ENCODE measurements at places on chromosomes 7 and 10.

DNA sequence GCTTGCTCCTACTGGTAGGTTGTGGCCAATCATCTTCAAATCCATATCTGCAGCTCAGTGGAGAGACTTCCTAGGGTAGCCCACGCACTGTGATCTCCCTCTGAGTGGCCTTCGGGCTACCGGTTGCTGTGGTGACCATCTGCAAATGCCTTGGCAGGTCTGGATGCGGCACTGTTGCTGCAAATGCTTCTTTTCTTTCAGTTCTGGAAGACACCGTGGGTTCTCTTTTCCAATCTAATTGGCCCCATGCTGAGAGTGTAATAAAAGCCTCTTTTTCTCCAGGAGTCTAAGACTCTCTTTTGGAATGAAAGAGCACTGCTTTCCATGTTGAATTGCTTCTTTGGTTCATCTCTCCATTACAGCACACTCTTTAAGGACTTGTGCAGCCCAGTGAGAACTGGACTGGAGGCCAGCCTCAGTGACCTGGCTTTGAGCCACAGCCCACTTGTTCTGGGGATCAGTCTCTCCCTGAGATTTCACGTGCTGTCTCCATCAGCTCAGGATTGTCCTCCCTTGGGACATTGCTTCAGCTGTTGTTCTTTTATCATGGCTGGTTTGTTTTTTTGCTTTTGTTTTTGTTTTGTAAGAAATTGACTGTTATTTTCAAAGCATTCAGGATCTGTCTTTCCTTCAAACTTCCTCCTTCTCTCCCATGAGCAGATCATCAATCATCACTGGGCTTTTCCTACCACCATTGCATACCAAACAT lies 286.6 kb downstream of the BMPER start:
- DNase-seq: no peak

DNA sequence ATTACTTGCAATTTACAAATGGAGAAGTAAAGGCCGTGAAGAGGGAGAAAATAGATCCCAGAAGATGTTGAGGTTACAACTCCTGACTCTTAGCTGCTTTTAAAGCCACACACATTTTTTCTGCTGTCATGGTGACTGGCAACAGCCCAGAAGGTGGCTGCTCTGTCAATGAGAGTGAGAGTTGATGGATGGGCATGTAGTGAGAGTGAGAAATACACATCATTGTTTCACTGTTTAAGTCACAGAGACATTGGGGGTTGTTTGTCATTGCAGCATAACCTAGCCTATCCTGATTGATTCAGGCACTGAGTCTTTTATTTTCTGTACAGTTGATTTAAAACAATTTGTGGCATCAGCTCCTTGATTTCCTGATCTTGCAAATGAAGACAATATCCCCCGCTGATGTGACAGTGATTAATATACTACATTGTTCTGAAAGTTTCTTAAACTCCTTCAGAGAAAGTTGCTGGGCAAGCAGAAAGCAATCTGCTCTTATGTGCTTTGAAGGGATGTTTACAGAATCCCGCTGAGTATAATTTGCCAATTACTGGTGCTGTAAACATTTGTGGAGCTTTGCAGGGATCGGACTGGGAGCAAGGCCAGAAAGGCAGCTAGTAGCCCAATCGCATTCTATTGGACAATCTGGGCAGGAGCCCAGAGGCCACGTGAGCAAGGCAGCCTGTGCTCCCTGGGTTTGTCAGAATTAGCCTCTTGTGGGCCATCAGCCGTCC lies 229.6 kb downstream of the PRPF18 start:
- no peak for DNase-seq

DNA sequence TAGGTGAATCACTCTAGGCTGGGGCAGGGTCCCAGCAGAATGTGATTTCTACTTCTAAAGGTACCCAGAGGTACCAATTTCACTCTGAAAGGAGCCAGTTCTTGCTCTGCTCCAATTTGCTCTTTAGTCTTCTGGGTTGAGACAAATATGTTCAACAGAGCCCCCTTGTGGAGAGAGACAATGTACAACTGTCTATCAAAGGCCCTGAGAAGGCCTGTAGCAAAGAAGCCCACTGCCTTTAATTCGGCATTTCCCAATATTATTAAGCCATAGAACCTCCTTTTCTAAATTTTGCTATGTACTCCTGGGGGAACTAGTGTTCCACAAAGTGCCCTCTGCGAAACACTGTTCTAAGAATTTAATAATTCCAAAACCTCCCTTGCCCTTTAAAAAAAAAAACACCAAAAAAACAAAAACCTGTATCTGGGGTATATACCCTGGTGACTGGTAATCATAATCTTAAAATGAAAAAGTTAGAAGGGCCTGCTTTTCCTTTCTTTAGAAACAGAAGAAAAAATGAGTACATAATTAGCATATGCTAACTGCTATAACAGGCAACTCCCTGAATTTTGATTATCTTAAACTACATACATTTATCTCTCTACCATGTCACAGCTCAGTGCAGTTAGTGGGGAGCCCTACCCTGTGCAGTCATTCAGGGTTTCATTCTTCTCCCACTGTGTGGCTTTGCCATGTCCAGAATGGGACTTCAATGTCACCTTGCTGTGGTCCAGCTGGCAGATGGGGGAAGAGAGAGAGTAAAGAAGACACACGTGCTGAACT lies 160.9 kb upstream of the BMPER start:
- no peak for DNase-seq

GRCh38 chr7:41190581-41190980 lies 512.3 kb downstream of the INHBA start:
- DNase-seq: no peak

- no peak for DNase-seq
Measured at GRCh38 chr7:155701972-155702544, 57.6 kb downstream of the RBM33 start.

DNA sequence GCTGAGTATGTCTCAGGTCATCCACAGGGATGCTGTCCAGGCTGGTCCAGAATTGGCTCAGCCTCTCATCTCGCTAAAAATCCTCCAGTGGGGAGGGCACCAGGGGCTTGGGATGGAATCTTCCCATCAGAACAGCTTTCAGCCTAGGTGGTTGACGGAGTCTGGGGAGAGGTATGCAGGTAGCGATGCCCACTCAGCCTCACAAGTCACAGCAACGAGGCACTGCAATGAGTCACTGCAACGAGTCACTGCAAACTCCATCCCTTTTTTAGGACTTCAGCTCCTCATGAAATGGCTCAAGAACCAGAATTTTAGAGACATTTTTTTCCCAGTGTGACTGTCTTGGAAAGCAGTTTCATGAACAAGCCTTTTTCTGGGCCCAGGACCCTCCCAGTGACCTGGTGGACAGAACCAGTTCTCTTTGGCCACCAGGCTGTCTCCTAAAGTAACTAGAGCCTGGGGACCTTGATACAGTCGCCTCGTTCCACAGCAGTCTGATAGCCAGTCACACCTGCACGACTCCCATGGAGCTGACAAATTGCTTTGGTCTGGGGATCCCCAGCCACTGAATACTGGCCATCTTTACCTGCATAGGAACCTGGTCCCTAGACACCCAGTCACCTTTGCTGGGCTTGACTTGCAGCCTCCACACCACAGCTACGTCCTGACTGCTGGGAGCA lies 41.3 kb upstream of the PPP2R2D start:
- DNase-seq: no peak

GRCh38 chr10:14761372-14761771 lies 13.3 kb downstream of the FAM107B start:
- no peak for DNase-seq

- no peak for DNase-seq
Measured at GRCh38 chr7:126727930-126728391, 524.8 kb downstream of the GRM8 start.

- no peak for DNase-seq
Measured at GRCh38 chr7:38775506-38776175, 133.3 kb downstream of the VPS41 start.

DNA sequence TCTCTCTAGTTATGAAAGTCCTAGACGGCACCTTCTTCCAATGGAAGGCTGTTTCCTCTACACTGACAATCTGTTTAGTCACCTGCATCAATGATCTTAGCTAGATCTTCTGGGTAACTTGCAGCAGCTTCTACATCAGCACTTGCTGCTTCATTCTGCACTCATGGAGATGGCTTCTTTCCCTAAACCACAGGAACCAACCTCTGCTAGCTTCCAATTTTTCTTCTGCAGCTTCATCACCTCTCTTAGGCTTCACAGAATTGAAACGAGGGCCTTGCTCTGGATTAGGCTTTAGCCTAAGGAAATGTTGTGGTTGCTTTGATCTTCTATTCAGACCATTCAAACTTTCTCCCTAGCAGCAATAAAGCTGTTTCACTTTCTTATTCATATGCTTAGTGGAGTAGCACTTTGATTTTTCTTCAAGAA lies 24.6 kb downstream of the NAMPT start:
- no peak for DNase-seq

DNA sequence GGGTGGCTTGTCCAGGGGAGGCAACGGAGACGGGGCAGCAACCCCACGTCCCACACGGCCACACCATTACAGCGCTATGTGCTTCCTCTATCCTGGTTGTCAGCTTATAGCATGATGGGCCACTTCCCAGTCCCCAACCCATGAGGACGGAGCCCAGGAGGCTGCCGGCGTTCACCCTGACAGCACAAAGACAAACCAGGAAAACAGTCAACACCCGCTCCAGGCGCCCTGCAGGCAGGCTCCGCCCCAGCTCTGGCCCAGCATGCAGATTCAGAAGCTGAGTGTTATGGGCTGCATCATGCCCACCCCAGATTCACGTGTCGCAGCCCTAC lies 14.8 kb downstream of the WDR86 start:
- DNase-seq: no peak

GRCh38 chr7:82050792-82051191 lies 280.9 kb upstream of the HGF start:
- no peak for DNase-seq

DNA sequence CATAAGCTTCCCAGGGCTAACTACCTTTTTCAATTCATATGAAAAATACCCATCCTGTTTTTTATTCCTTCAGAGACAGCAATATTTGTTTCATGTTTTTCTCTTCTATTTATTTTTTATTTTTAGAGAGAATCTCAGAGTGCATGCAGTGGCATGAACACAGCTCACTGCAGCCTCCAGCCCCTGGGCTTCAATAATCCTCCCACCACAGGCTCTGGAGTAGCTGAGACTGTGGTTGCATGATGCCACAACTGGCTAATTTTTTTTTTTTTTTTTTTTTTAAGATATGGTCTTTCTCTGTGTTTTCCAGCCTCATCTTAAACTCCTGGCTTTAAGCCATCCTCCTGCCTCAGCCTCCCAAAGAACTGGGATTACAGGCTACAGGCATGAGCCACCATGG lies 296.7 kb upstream of the AKR1E2 start:
- DNase-seq: no peak

DNA sequence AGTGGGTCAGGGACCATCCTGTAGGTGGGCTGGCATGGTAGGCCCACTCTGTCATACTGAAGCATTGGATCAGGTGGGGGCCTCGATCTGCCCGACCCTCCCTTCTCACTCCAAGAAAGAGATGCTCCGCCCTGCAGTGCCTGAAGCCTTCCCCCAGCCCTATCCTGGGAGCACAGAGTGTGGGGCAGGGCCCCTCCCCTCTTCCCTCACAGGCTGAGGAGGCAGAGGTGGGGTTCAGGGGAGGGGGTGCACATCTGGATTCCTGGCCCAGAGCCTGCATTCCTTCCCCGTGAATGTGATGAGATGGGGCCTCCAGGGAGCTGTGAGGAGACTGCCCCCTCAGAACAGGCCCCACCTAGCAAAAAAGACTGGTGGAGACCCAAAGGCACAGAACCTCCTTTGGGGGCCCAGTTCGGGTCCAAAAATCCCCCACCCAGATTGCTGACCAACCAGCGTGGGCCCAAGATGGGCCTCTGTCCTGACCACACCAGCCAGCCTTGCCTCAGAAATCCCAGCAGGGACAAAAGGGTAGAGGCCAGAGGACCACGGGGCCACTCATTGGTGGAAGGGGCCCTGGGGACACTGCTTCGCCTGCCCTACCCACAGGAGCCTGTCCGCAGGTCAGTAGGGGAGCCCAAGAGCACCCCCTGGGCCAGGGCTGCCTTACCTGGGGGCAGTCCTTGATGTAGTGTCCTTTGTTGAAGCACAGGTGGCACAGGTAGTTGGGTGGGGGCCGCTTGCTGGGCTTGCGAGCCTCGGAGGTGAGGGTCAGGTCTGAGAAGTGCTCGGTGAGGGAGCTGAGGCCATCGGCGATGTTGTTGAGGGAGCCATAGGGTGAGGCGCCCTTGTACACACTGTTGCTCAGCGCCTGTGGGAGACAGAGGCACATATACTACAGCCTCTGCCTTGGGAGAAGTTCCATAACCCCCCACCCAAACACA lies 13.3 kb downstream of the ZCCHC24 start:
- no peak for DNase-seq

DNA sequence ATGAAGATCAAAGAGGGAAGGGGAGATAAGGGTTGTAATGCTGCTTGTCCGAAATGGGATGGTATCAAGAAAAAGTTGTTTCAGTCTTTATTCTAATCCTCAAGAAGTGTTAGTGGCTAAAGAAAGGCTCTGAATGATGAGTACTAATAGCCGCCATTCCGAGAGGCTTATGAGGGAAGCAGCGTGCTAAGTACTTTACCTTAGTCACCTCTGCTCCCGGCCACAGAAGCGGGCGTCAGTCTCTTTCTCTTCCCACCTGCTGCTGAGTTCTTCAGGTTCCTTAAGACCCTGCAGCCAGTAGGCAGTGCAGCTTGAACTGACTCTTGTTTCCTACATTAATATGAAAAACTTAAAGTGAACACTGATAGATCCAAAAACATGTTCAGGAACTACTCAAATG lies 73.1 kb downstream of the EEPD1 start:
- DNase-seq: no peak

DNA sequence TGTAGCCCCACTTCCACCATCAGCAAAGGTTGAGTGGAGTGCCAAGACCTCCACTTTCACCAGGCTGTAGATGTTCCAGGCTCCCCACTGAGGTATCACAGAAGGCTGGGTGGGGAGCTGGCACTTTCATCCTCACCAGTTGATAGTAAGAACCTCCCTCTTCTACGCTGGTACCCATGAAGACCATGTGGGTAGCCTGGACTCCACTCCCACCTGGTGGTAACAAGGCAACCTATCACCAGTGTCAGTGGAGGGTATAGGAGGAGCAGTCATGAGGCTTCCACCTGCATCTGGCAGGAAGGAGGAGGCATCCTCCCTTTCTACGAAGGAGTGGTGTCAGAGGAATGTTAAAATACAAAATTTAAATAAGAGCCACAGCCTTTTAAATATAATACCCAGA lies 4.4 kb downstream of the SMIM30 start:
- no peak for DNase-seq
